ENCODE measurements at places on chromosomes 13 and 19. TPM values are rescaled to one million over a fixed set of nuclear protein-coding genes. Genes with fewer than 3 reads are reported as not detected.

DNA sequence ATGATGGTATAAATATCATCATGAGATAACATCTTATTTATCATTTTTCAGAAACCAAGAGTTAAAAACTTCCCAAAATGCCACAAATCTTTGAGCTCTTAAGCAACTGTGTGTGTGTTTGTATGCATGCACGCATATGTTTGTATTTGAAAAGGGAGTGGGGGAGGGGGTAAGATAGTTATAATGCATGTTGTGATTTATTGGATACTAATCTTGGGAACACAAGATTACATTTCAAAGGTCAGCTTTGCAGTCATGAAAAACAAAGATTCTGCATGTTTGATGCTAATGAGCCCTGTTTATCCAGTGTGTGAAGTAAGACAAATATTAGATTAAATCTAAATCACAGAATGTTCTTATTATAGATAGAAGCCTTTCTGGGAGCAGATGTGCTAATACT lies 355.9 kb downstream of the DCT start:
- no peak for DNase-seq

- DNase-seq = no peak
Observed at GRCh38 chr13:96034662-96035061, 18.5 kb downstream of the UGGT2 start.

GRCh38 chr19:33249740-33250366 lies 24.2 kb upstream of the SLC7A10 start:
- no peak for DNase-seq

DNA sequence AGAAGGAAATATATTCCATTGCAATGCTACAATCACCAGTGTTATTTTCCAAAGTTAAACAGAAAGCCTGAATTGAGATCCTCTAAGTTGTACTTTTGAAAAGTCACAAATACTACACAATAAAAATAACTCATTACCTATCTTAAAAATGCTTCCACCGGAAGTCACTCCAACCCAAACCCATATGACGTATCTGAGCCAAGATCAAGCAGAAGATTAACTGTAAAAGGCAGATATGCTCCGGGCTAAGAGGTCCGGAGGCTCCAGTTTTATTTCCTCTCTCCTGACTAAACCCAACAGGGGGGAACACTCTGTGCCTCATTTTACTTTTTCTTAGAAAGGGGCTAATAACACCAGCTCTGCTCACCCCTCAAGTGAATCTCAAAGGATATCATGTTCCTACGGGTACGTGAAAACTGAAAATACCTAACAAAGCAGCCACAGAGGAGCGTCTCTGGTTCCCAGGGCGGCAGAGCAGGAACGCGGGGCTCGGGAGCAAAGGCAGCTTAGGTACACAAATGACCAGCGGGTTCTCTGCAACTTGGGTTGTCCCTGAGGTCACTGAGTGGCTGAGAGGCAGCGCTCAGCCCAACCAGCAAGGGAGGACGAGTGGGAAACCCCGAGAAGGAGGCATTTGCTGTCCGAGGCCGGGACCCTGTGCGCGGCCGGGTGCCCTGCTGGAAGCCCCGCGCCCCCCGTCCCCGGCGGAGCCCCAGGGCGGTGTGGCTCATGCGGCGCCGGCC lies 750 bp downstream of the RAB20 start:
- no peak for DNase-seq

GRCh38 chr19:8722032-8722431 lies 598 bp downstream of the OR2Z1 start:
- DNase-seq = no peak

DNA sequence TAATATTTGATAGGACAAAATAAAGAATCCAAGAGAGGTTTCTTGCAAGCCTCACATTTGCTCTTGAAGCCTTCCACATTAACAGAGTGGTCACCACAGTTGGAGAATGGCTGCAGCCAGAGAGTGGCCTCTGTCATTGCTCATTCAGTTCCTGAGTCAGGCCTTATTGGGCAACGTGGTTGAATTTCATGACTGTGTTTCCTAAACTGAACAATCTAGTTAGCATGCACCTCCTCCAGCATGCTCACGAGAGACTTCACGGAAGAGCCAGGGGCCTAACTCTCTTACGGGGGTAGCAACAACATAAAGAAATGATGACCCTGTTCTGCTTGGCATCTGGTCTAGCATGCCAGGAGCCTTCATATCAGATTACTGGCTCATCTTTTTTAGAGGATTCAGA lies 9.6 kb upstream of the UBL3 start:
- DNase-seq = no peak

GRCh38 chr19:35692010-35692409 lies 12.3 kb upstream of the ZBTB32 start:
- DNase-seq = no peak

- no peak for DNase-seq
Observed at GRCh38 chr13:45257638-45258333, 56.9 kb upstream of the KCTD4 start.

DNA sequence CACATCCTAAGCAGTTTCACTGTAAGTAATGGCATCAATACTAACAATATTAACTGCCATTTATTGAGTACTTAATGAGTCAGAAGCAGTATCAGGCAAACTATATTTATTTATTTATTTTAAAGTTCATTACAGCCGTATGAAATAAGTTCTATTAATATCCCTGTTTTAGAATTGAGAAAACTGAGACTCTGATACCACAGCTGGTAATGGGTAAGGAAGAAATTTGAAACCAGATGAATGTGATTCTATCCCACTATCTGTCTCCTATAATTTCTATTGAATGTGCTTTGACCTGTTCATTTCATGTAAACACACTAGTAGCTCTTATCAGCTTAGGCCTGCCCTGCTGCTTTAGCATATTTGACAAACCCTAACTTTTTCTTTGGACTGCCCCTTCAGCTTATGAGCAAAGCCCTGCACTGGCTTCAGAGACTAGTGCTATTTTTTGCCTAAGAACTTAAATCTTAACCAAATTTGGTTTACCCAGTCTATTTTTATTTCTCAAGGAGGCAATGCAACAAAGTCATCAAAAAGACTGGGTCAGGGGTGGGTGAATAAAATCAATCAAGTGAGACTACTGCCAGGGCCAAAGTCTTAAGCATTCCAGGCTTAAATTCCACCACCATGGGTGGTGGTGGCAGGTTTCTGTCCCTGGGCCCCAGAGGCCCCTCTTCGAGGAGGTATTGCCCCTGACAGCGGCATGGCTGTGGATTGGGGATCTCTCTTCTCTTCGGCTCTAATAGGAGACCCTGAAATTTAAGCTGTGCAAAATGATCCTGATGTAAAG lies 143.4 kb downstream of the DLEU7 start:
- DNase-seq = no peak

- no peak for DNase-seq
Observed at GRCh38 chr13:33312150-33312860, 26.8 kb upstream of the STARD13 start.

GRCh38 chr13:39815345-39816111 lies 160.1 kb downstream of the COG6 start:
- no peak for DNase-seq

DNA sequence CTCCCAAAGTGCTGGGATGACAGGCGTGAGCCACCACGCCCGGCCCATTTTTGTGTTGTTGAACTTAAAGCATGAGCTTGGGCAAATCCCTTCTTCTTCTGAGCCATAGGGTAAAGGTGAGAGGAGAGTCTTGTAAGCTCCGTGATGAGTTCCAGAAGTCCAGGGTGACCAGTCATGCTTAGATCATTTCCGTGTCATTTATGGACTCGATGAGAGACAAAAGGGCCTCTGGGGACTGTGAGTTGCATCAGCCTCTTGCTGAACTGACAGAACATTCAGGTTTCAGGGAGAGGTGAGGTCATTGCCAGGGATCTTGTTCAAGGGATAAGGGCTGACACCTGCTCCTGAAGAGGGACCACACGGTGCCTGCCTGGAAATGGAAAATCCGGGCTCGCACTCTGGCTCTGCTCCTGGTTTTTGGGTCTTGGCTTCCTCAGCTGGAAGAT lies 53.6 kb downstream of the GADD45B start:
- no peak for DNase-seq

DNA sequence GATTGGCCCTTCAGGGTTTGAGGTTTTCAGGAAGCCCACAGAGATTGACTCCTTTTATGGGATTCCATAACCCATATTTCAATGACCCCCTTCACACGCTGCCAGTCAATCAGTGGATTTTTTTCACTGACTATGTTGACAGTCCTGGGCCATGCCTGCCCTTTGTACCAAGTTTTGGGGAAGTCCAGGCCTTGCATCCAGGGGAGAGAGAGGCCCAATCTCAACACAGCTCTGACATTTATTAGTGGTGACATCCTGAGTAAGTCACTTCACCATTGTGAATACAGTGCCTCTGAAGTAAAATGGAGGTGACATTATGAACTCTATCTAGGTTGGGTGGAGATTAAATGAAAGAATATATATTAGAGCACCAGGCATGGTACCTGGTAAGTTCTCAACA lies 181.1 kb downstream of the NUFIP1 start:
- no peak for DNase-seq

DNA sequence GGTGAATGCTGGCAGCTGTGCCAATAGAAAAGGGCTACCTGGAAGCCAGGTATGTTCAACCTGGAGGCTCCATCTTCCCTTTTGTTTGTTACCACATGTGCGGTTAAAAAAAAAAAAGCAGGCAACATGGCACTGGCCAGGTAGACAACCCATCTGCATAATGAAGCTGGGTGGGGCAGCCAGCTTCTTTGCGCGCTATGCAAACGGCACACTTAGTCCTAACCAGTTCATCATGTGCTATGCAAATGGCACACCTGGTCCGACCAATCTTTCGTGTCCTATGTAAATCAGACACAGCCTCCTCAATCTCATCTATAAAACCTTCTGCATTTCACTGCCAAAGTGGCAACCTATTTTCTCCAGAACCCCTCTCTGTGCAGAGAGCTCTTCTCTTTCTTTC lies 11.3 kb upstream of the IGSF23 start:
- DNase-seq = no peak

DNA sequence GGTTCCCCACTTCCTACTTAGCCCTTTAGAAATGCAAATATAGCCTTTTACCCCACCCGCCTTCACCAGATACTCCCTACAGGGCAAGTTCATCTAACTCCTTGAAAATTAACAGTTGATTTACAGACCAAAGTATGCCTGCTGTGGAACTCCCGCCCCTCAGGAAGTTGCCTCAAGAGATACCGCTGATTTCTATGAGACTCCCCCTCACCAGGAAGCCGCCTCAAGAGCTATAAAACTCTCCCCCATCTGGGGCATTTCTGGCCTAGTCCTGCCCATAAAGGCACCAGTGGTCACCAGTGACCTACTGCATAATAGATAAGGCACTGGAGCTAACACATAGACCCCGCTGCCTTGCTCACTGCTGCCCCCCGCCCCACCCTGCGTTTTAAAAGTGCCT lies 201.7 kb upstream of the UBL3 start:
- peak; percentile 39 for DNase-seq

GRCh38 chr13:33401238-33401637 lies 115.7 kb upstream of the STARD13 start:
- no peak for DNase-seq

DNA sequence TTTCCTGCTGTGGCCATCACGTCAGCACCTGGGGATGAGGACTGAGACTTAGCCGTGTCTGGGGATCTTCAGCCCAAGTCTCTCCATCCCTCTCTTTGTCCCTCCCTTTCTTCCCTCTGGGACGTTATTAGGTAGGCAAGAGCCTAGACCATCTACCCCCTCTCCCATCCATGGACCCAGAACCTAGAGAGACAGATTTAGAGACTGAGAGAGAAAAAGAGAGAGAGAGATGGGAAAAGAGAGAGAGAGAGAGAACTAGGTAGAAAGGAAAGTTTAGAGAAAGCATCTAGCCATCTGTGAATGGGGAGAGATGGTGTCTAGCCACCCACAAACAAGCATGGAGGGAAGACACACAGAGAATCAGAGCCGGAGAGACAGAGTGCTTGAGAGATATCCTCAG lies 473 bp downstream of the KLK4 start:
- DNase-seq = no peak

DNA sequence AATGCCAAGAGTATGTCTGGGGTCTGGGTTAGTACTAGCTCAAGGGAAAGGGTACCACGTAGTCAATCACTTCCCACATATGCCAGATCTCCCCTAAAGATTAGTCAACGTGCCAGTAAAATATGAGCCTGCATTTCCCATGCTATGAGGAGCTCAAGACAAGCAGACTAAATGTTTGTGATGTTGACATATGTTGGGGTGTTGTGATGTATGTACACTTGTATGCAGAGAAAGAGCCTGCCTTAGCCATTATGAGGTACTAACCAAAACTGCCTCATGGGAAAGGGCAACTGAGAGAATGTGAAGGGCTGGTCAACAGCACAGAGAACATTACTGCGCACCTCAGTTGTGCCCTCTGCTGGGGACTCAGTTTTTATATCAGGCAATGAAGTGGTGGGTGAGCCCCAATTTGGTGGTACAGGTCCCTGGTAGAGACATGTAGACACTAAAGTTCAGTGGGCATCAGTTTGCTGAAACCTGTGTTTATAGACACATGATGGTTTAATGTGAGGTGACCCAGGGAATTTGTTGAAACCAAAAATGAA lies 287.0 kb downstream of the DCT start:
- no peak for DNase-seq

GRCh38 chr13:79668201-79668752 lies 187.3 kb downstream of the NDFIP2 start:
- DNase-seq = no peak

DNA sequence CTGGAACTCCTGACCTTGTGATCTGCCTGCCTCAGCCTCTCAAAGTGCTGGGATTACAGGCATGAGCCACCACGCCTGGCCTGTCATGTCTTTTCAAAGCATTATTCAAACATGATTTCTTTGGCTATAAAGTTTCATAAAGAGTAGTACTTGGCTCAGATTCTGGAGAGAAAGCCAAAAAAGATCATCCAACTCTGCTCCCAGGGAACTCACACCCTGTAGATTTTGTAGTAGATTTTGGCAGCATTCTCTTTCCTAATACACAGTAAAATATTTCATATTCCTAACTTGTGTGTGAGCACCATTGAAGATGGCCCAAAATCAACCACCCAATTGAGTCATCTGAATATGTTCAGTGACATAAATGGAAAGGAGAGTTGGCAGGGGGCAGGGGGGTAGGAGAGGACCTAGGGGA lies 48.4 kb downstream of the CAB39L start:
- DNase-seq = no peak

- DNase-seq = no peak
Observed at GRCh38 chr19:45074744-45075300, 1.5 kb downstream of the ZNF296 start.

- no peak for DNase-seq
Observed at GRCh38 chr19:18373407-18373891, 12.5 kb upstream of the GDF15 start.

- DNase-seq = no peak
Observed at GRCh38 chr13:33096886-33097605, 80.8 kb downstream of the KL start.

DNA sequence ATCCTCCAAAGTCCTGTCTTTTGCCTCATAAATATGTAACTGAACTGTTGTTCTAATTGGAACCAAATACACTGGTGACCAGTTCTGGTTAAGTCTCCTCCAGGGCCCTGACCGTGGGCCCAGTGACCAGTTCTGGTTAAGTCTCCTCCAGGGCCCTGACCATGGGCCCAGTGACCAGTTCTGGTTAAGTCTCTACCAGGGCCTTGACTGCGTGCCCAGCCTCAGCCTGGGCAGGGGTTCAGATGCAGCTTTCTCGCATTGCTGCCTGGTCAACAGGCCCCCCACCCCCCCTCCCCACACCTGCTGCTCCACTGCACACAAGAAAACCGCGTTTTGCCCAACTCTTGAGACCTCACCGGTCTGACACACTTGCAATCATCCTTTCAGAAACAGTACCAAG lies 3.8 kb upstream of the GRTP1 start:
- no peak for DNase-seq

CCNA1 gene
- 0.70 TPM for polyA plus RNA-seq

ZNF541 gene
- 0.40 TPM for polyA plus RNA-seq

ZNF544 gene
- polyA plus RNA-seq = 44.4 TPM

ACTMAP gene
- polyA plus RNA-seq = 19.7 TPM

SYCN gene
- not detected for polyA plus RNA-seq

PSG11 gene
- polyA plus RNA-seq = not detected

ZNF443 gene
- 11.0 TPM for polyA plus RNA-seq

F2RL3 gene
- 0.95 TPM for polyA plus RNA-seq

ZSWIM9 gene
- polyA plus RNA-seq = 11.4 TPM
